ENCODE measurements at places on chromosomes 1 and 21.

- no peak for DNase-seq
Observed at GRCh38 chr1:107793896-107794453, 171.0 kb downstream of the VAV3 start.

DNA sequence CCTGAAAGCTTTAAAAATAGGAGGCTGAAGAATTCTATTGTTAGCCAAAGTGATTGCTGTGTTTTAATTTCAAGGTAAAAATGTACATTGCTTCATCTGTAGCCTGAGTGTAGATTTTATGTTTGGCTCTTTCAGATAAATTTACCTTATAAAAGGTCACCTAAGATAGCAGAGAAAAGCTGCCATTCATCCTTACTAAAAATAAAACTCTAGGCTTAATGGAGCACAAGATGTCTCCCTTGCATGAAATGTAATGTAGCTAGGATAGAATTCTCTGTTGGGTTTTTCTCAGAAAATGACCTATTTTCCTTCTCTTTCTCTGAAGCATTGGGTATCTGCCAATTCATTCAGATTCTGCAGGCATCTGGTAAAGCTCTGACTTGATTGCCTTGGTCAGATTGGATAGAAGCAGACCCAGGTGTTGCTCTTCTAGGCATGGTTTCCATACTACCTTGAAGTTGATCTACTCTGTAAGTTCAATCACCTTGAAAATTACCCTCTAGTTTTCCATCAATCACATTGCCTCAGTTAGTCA lies 176.6 kb upstream of the GORAB start:
- no peak for DNase-seq

GRCh38 chr1:236759252-236759859 lies 35.7 kb upstream of the MTR start:
- no peak for DNase-seq

GRCh38 chr1:117286145-117286544 lies 75.4 kb upstream of the VTCN1 start:
- DNase-seq: no peak

GRCh38 chr1:79043506-79043905 lies 37.0 kb upstream of the ADGRL4 start:
- no peak for DNase-seq

GRCh38 chr21:28798798-28799197 lies 193.9 kb downstream of the LTN1 start:
- DNase-seq: no peak

- DNase-seq: no peak
Observed at GRCh38 chr1:19941206-19941568, 17.8 kb upstream of the PLA2G2E start.

DNA sequence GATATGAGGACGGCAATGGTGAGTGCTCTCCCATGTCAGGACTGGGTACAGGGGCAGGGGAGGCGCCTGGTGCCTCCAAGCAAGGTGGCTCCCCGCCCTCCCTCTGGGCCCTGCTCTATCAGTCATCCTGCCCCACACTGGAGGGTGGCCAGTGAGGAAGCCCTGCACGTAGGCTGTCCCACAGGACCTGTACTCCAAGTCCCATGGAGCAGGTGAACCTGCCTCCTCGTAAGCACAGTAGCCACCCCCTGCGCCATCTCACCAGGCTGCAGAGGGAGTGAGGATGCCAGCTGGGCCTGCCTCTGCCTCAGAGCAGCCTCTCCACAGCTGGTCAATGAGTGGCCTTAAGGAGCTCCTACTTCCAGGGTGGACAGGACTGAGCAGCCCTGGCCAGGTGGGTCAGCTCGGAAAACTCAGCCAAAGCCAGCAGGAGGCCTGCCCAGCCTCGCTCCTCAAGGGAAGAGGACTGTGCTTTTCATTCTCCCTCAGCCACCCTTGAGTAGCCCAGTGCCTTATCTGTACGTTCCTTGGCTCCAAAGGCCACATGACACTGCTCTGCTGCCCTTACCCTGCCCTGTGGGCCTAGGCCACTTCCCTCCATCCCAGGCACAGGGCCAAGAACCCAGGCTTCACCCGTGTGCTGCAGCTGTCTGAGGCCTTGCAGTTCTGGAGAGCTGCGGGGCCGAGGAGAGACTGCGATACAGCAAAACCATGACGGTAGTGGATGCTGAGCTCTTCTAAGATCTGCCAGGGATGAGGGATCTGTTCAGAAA lies 39.6 kb downstream of the SLC45A1 start:
- DNase-seq: no peak

GRCh38 chr1:107877745-107878144 lies 87.2 kb downstream of the VAV3 start:
- DNase-seq: no peak
